ENCODE measurements at places on chromosomes 5 and 9. TPM values are rescaled to one million over a fixed set of nuclear protein-coding genes. Genes with fewer than 3 reads are reported as not detected.

GRCh38 chr9:27407491-27407890 is 110.5 kb upstream of the EQTN start:
- H3K27me3 ChIP-seq: no peaks in the 10 kb centered on the region
- H3K27ac ChIP-seq: no peak overlapping the region
- peaks cover 39% of the 10 kb centered on the region for H3K4me1 ChIP-seq
- peaks cover 17% of the 10 kb centered on the region for H3K36me3 ChIP-seq
- no peak for DNase-seq

The NPR2 gene
- 26.9 TPM for total RNA-seq

The ADAMTS16 gene
- 1.7 TPM for total RNA-seq

GRCh38 chr5:148541054-148541835 is 113.1 kb downstream of the HTR4 start:
- H3K36me3 ChIP-seq: no peaks in the 10 kb centered on the region
- no peak overlapping the region for H3K27ac ChIP-seq
- no peaks in the 10 kb centered on the region for H3K4me1 ChIP-seq
- DNase-seq: no peak

The PCDHGA6 gene
- total RNA-seq: 0.52 TPM

The DCANP1 gene
- total RNA-seq: not detected

The IRX1 gene
- 24.8 TPM for total RNA-seq

The SPATA6L gene
- total RNA-seq: 0.44 TPM

- peaks cover 5% of the 10 kb centered on the region for H3K36me3 ChIP-seq
- no peaks in the 10 kb centered on the region for H3K27me3 ChIP-seq
- no peak overlapping the region for H3K4me3 ChIP-seq
Measured at GRCh38 chr5:14760548-14761002, 96.1 kb downstream of the OTULIN start.

The SOWAHA gene
- not detected for total RNA-seq

- H3K36me3 ChIP-seq: no peaks in the 10 kb centered on the region
- no peaks in the 10 kb centered on the region for H3K27me3 ChIP-seq
- H3K4me3 ChIP-seq: no peak overlapping the region
Measured at GRCh38 chr9:90477535-90477934, 165.1 kb downstream of the DIRAS2 start.

Data from neural crest cell (in vitro differentiated cells).